ENCODE measurements at places on chromosomes 2 and 18. TPM values are rescaled to one million over a fixed set of nuclear protein-coding genes. Genes with fewer than 3 reads are reported as not detected.

DNA sequence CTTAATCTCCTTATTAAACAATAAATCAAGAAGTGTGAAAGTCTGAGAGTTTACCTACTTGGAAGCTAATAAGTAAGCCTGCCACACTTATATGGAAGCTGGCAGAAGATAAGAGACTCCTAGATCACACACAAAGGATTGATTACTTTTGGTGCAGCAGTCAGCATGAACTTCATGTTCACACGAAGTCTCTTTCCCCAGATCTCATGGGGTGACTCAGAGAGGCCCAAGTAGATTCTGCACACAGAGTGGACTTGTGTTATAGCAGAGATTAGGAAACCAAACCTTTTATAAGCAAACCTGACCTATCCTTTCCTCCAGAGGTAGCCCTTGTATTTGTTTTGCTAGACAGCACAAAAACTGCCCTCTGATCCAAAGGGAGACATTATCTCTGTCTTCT, 9.9 kb upstream of the GAREM1 start:
- H3K4me1 ChIP-seq, result no peaks in the 10 kb centered on the region
- no peak overlapping the region for H3K27ac ChIP-seq
- no peak for DNase-seq
- no peaks in the 10 kb centered on the region for H3K36me3 ChIP-seq

AGXT gene
- not detected for total RNA-seq

DNA sequence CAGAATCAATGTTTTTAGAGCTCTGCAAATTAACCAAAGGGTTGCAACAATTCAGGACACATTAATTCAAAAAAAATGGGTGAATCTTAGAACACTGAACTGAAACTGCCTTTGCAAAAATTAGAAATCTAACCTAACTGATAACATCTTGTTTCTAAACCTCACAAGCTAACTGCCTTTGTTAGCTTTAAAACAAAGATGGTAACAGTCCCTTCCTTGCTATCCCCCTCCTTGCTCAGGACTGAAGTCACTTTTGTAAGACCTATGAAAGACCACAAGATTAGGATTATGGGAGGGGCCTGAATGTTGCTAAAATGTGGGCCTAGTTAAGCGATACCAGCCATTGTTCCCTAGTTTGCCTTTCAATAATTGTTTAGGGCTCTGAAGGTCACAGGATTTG, 44.9 kb upstream of the LONRF2 start:
- H3K4me1 ChIP-seq, result peaks cover 8% of the 10 kb centered on the region
- H3K27ac ChIP-seq, result no peak overlapping the region
- no peaks in the 10 kb centered on the region for H3K27me3 ChIP-seq
- no peak overlapping the region for H3K4me3 ChIP-seq
- H3K36me3 ChIP-seq, result no peaks in the 10 kb centered on the region

DNA sequence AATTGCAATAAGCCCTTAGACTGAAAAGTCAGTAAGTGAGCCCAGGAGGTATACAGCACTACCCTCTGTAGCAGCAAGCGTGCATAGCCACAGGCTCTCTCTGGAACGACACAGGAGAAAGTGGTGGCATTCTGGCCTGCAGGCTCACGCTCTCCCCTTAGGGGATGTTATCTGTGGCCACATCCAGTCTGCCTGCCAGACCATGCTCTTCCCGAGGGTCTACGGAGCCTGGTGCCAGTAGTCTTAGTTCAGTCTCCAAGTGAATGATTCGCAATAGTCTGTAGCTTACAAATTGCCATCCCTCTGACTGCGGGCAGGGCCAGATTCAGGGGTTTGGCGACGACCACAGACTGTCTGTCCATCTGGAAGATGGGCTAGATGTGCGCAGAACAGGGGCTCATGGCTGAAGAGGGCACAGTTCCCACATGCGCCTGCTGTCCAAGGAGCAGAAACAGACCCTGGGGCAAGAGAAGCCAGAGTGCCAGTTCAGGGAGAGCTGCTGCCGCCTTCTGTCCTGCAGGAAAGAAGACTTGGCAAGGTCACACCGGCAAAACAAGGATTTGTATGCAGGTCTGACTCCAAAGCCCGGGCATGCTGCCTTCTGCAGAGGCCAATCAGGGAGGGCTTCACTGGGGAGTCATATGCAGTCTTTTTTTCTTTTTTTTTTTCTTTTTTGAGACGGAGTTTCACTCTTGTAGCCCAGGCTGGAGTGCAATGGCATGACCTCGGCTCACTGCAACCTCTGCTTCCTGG, 3.5 kb upstream of the KLF11 start:
- DNase-seq, result no peak
- no peaks in the 10 kb centered on the region for H3K27me3 ChIP-seq
- no peak overlapping the region for H3K4me3 ChIP-seq
- peak overlapping the region; percentile 100 for H3K27ac ChIP-seq
- peaks cover 89% of the 10 kb centered on the region for H3K4me1 ChIP-seq

DNA sequence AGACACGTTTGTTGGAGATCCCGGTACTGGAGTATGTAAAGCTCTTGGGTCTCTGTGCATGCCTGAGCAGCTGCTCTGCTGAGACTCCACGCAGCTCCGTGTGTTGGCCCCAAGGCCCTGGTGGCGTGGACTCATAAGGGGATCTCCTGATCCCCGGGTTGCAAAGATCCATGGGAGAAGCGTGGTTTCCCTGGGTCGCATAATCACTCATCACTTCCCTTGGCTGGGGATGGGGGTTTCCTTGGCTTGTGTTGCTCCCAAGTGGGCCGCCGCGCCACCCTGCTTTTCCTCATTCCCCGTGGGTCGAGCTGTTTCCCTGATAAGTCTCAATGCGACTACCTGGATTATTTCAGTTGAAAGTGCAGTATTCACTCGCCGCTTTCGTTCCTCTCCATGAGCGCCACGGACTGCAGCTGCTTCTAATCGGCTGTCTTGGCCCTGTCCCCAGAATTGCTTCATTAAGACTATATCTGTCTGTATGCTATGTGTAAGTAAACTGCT, 76.0 kb downstream of the EPC2 start:
- H3K27me3 ChIP-seq, result no peaks in the 10 kb centered on the region
- H3K27ac ChIP-seq, result peak overlapping the region; percentile 30
- no peaks in the 10 kb centered on the region for H3K36me3 ChIP-seq
- no peak for DNase-seq
- H3K4me3 ChIP-seq, result peak overlapping the region; percentile 48
- H3K4me1 ChIP-seq, result peaks cover 71% of the 10 kb centered on the region

DNA sequence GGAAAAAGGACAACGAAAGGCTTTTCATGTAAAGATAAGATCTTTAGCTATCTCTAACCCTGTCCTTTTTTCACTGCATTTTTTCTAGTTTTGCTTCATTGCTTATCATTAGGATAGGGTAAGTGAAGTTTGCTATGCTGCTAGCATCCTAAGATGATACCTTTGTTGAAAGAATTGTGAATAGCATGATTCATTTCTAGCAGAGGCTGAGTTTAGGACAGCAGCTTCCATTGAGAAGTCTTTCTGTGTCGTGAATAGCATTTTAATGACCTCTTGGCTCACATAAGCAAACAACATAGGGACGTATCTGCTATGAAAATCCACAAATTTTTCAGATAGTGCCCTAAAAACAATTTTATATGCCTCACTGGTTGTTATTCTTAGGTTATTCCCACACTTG, 36.4 kb upstream of the GAREM2 start:
- peaks cover 21% of the 10 kb centered on the region for H3K36me3 ChIP-seq
- no peak for DNase-seq
- peaks cover 30% of the 10 kb centered on the region for H3K4me1 ChIP-seq
- no peaks in the 10 kb centered on the region for H3K27me3 ChIP-seq
- H3K4me3 ChIP-seq, result no peak overlapping the region

DNA sequence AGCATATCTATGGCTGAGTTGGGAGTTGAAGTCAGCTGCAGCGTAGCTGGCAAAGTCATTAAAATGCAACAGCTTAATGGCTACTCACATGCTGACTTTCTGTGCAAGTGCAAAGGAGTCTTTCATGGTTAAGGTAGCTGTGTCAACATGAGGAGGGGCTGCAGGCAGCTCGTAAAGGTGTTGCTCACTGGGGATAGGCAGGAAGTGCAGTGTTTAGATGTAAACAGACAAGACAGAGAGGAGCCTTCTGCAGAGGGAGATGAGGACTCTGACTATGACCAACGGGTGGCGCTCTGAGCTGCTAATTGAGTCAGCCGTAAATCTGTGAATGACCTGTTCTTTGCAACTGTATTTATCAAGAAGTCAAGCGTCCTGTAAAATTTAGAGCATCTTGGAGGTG, 22.3 kb upstream of the CAVIN2 start:
- H3K27ac ChIP-seq, result peak overlapping the region; percentile 91
- peaks cover 64% of the 10 kb centered on the region for H3K4me1 ChIP-seq
- H3K27me3 ChIP-seq, result no peaks in the 10 kb centered on the region
- H3K36me3 ChIP-seq, result no peaks in the 10 kb centered on the region
- H3K4me3 ChIP-seq, result no peak overlapping the region
- no peak for DNase-seq

DNA sequence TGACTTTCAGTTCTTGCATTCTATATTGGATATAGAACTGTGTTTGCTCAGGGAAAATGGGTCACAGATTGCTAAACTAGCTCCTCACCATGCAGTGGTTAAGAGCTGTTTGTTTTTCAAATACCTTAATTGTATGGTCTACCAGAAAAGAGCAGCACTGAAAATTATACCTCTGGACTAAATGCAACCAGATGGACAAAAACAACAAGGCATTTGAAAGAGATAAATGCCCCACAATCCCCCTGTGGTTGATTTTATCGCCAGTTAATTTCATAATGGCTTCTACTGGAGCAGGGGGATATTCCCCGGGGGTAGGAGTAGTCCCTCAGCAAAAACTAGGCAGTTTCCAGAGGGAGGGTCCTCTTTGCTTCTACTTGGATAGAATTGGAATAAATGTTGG, 267.9 kb upstream of the TNP1 start:
- no peak for DNase-seq
- no peak overlapping the region for H3K27ac ChIP-seq
- H3K4me3 ChIP-seq, result no peak overlapping the region
- H3K4me1 ChIP-seq, result peaks cover 8% of the 10 kb centered on the region
- H3K36me3 ChIP-seq, result no peaks in the 10 kb centered on the region
- no peaks in the 10 kb centered on the region for H3K27me3 ChIP-seq

DNA sequence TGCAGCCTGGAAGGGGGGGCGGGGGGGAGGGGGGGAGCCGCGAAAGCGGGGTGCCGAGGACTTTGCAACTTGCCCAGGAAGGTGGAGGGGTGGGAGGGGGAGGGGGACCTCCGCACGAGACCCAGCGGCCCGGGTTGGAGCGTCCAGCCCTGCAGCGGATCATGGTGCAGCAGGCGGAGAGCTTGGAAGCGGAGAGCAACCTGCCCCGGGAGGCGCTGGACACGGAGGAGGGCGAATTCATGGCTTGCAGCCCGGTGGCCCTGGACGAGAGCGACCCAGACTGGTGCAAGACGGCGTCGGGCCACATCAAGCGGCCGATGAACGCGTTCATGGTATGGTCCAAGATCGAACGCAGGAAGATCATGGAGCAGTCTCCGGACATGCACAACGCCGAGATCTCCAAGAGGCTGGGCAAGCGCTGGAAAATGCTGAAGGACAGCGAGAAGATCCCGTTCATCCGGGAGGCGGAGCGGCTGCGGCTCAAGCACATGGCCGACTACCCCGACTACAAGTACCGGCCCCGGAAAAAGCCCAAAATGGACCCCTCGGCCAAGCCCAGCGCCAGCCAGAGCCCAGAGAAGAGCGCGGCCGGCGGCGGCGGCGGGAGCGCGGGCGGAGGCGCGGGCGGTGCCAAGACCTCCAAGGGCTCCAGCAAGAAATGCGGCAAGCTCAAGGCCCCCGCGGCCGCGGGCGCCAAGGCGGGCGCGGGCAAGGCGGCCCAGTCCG, 540 bp downstream of the SOX11 start:
- H3K36me3 ChIP-seq, result no peaks in the 10 kb centered on the region
- peak overlapping the region; percentile 63 for H3K4me3 ChIP-seq

DNA sequence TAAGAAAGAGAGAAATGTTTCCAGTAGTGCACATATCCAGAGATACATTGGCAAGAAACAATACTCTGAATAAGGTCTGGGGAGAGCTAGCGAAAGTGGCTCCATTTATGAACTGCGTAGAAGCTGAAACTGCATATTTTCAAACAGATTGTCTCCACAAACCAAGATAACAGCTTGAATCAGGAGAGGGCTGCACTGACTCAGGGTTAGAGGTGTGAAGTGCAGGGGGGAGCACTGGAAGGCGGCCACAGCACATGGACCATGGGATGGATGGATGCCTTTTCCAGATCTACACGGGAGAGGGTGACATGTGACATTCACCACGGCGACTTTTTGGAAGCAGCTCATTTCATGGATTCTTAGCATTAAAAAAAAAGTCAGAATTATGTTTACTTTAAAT, 729.4 kb downstream of the RNF144A start:
- no peak overlapping the region for H3K27ac ChIP-seq
- DNase-seq, result no peak
- H3K4me3 ChIP-seq, result no peak overlapping the region
- no peaks in the 10 kb centered on the region for H3K36me3 ChIP-seq
- H3K27me3 ChIP-seq, result peaks cover 5% of the 10 kb centered on the region
